Right renal pelvis (tissue), 4 donors: ENCODE measurements at places on chromosomes 3 and 15. TPM values are rescaled to one million over a fixed set of nuclear protein-coding genes. Genes with fewer than 3 reads are reported as not detected.

- no peak for DNase-seq
Measured at GRCh38 chr3:111598552-111598951, 3.4 kb upstream of the ZBED2 start.

DNA sequence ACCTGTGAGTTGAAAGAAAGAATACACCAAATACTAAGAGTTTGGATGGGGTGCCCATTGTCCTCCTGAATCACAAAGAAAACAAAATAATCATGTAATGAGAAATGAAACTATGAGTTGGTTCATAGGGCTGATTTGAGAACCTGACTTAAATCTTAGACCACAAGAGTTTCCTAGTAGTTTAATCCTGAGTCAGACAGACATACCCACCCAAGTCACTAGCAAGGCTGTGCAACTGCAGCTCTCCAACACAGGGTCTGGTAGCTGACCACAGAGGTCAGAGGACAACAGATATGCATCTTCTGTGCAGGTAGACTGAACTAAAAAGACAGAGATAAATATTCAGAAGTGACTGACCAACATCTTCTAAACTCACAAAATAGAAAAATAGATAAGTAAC, 296.3 kb upstream of the TMCO5A start:
- no peak for DNase-seq

DNA sequence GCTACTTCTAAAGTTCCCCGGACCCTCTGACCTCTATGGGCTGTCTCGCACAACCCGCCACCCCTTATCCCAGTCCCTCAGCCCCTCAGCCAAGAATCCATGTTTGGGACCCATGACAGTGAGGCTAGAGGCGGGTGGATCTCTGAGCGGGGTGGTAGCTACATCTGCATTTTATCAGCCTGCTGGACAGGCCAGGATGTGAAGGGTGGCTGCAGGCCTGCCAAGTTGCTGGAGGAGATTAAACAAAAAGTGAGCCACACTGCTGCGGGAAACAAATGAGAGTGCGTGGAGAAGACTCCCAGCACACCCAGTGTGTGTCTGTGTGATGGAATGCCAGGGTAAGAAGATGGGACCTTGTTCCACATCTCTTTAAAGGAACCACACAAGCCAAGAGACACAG, 51.1 kb upstream of the SPATA12 start:
- no peak for DNase-seq

GRCh38 chr3:183409219-183409618, 19.2 kb downstream of the MCF2L2 start:
- DNase-seq, result no peak

DNA sequence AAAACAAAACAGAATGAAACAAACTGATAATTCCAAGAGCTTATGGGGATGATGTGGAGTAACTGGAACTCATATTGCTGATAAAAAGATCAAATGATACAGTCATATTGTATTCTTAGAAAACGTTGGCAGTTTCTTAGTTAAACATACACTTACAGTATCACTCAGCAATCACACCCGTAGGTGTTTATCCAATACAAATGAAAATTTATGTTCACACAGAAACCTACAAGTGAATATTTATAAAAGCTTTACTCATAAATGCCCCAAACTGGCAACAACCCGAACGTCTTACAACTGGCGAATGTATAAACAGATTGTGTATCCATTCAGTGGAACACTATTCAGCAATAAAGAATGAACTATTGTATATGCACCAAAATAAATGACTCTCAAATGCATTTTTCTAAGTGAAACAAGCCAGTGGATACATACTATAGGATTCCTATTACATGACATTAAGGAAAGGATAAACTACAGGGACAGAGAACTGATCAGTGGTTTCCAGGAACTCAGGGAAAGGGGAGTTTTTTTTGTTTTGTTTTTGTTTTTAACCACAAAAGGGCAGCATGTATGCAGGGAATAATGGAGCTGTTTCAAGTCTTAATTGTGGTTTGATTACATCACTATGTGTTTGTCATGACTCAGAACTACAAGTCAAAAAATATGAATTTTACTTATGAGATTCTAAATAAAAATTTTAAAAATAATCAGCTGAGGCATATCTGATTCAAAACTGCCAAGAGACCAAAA, 71.8 kb upstream of the NDUFB4 start:
- DNase-seq, result no peak

GRCh38 chr3:50385754-50386153, 26.4 kb upstream of the TMEM115 start:
- DNase-seq, result no peak

- DNase-seq, result no peak
Measured at GRCh38 chr3:113270068-113270467, 58.7 kb downstream of the BOC start.

DNA sequence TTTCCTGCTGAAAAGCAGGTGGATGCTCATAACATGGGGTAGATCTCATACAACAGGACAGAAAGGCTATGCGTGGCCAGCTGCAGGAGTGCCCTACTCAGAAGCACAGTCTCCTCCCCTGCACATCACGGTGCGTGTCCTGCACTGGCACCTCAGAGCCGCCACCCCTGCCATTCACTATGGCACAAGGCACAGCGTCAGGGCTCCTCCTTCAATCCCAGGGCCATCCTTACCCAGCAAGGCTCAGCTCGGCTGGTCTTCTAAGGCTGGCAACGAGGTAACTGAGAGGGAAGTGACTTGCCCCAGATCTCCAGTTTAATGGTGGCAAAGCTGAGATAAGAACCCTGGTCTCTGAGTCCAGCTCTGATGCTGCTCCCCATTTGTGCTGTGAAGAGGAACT, 97.1 kb downstream of the CPN2 start:
- DNase-seq, result no peak

DNA sequence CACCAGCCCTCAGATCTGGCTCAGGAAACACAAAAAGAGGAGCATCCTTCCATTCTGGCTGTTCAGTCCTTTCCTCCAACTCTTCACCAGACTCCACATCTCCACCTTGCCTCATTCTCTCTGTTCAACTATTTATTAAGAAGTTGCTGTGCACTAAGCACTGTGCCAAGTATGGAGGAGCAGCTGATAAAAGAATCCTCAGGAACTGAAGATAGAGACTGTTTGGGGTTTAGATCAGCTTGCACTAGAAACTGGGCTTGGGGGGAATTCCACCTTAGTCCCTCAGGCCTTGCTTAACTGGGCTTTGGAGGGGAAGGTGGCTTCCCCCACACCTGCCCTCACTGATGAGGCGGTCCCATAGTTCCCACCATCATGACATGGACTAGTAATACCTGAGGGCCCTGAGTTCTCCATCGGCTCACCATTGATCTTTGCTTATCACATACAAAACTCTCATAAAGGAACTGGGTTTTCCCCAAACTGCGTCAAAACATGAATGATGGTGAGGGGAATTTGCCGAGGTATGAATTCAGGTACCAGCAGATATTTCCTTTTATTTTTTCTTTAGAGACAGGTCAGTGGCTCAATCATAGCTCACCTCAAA, 1.7 kb upstream of the CCR8 start:
- DNase-seq, result no peak

DNA sequence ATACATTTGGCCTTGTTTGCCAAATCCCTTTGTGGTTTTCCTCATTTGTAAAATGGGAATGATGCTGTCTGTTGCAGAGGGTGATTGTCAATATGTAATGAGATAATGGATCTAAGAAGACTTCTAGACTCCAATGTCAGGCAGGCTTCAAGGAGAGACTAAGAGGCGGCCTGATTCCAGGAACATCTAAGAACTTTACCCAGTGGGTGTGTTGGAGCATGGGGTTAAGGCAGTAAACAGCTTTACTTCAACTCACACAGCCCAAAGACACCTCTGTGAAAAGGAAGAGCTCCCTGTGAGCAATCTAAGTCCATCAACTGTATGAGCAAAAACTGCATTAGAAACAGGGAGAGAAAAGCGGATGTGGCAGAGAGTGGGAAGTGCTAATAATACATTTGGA, 560.6 kb downstream of the PDCD6IP start:
- DNase-seq, result no peak

DNA sequence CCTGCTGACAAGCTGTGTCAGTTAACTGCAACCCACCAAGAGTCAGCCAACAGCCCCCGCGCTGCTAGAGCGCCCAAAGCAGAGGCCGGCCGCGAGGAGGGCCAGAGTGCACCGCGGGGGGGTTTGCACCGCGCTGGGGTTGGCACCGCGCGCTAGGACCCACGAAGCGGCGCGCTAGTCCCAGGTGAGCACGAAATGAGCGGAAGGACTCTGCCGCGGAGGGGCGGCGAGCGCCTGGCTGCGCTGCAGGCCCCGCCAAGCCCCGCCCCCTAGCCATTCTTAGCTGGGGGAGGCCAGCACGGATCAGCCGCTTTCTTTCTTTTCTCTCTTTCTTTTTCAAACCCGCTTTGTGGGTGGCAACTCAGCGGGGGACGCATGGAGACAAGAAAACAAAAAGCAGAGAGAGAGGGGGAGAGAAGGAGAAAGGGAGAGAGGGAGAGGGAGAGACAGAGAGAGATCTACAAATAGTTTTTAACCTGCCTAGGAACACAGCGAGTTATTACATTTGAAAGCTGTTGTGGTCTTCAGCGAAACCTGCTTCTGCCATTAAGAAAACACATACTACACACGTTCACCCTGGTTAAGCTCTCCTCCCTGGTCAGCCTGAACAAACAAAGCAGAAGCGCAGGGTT, 6.9 kb upstream of the FOXB1 start:
- DNase-seq, result no peak

DNA sequence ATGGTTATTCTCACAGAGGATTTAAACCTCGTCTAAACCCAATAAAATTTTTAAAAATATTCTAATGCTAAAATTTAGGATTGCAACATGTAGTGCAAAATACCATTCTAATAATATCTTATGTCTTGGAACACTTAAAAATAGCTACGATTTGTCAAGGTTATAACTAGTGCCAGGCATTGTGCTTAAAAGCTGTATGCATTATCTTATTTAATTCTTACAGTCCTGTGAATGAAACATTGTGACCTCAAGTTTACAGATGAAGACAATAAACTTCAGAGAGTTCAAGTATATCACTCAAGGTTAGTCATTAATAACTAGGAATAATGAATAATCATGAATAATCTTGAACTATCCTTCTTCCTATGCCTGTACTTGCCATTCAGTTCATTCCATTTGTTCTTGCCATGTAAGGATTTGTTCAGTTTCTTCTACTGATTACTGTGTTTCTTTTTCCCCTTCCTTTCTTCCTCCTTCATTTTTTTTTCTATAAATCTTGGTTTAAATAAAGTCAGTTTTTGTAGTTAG, 897.6 kb upstream of the NR2F2 start:
- no peak for DNase-seq

DNA sequence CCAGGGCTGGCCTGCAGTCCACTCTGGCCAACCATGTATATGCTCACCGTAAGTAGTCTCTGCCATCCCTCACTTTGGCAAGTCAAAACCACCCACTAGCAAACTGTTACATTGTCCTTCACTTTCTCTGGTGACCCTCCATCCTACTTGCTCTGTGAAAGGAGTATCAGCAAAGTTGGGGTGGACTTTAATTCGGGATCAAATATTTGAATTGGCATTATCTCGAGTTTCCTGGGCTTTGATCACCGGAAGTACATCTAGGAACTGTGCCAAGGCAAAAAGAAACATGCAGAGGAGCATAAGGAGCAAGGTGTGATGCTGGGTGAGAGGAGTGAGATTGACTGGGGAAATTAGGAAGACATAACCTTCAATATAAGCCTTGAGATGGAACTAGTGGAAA, 188.9 kb upstream of the P2RY1 start:
- DNase-seq, result no peak

GRCh38 chr15:50458348-50459112, 34.3 kb downstream of the USP8 start:
- DNase-seq, result no peak

Gene KNG1
- 150 TPM for polyA plus RNA-seq

Gene GADL1
- polyA plus RNA-seq, result 3.3 TPM

Gene TGM4
- 0.11 TPM for polyA plus RNA-seq

Gene HHLA2
- 26.9 TPM for polyA plus RNA-seq

Gene TERC
- 0.35 TPM for polyA plus RNA-seq

Gene SERPINI2
- 0.92 TPM for polyA plus RNA-seq
